ENCODE measurements at places on chromosomes 16 and 17.

DNA sequence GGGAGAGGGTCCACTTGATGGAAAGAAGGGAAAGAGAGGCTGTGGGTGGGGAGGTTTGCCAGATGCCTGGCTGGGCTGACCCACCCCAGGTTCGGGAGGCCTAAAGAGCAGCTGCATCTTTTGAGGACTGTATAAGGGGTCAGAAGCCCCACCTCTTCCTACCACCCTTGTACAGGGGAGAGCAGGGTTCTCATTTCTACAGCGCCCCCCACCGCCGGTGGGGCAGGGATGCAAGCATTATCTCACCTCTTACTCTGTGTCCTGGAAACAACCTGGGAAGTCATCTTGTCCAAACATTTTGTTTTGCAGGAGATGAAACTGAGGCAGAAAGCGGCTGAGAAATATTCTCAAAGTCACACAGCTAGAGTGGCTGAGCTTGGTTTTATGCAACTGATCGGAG, 22.5 kb upstream of the CCDC182 start:
- DNase-seq = no peak

GRCh38 chr17:77205396-77206125, 64.8 kb downstream of the SEC14L1 start:
- no peak for DNase-seq

GRCh38 chr16:12120982-12121652, 144.6 kb downstream of the SNX29 start:
- no peak for DNase-seq

- no peak for DNase-seq
These were observed 82.0 kb downstream of the ENGASE start for GRCh38 chr17:79156463-79157095.

- no peak for DNase-seq
These were observed 2.5 kb downstream of the SLC47A2 start for GRCh38 chr17:19713901-19714361.

GRCh38 chr17:79072544-79072943, 2.1 kb upstream of the ENGASE start:
- DNase-seq = no peak

- no peak for DNase-seq
These were observed 53.0 kb downstream of the RPA1 start for GRCh38 chr17:1882836-1883235.

DNA sequence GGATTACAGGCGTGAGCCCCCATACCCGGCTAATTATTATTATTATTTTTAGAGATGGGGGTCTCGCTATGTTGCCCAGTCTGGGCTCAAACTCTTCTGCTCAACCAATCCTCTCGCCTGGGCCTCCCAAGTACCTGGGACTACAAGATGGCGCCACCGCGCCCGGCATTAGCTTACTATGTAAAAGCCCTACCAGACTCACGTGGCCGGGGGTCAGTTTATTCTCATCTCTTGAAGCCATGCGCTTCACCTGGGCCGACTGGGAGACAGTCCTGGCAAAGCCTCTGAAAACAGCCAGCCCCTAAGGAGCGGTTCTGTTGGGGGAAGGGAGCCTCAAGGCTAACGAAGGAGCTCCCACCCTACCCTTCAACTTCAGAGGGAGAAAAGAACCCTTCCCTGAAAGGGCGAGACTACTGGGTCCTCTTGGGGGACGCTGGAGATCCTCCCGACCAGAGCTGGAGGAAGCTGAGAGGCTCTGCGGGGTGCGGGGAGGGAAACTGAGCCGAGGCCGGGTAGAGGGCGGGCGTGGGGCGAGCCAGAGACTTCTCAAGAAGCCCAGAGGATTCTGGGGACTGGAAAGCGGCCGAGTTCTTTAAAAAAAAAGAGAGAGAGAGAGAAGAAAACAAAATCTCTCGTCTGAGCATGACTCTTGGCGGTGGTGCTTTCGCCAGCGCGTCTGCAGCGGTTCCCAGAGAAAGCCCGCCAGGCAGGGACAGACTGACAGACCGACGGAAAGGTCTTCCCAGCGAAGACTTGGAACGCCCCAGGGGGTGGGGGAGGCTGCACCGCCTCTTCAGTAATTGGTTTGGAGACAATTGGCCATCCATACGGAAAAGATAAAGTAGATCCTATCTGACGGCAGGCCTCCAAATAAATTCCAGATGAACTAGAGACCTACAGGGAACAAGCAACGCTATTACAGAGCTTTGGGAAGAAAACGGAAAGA, 5.6 kb upstream of the TUBG2 start:
- no peak for DNase-seq
